ENCODE measurements at places on chromosomes 13 and 19.

DNA sequence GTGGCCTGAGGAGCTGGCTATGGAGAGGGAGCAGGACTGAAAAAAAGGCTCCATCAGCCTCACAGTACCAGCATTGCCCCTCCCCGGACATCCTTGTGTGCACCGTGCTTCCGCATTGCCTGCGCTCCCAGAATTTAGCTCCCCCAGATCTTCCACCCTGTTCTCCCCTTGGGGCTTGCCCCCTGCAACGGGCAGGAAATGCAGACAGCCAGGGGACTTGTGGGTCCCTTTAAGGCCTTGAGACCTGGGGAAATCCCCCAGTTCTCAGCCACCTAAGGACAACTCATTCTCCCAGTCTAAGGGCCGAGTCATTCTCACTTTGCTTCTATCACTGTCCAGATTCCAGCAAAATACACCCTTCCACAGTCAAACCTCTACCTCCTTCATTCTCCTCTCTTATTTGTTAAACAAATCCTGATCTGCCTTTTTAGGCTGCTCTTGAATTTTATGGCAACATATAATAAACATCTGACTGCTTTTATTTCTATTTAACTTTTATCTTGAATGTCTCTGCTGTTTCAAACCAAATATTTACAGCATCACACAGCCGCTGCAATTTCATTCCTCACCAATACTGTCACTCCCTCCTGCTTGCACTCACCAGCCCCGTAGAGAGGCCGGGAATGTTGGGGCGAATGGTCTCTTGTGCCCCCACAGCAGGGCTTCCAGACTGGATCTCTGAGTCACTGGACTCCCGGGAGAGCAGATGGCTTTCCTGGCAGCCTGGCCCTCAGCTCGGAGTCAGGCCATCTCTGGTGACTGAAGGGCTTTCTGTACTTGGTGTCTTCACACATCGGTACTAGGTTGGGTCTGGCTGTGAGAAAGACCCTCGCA is 221.9 kb downstream of the TSHZ3 start:
- DNase-seq, result peak; percentile 23

DNA sequence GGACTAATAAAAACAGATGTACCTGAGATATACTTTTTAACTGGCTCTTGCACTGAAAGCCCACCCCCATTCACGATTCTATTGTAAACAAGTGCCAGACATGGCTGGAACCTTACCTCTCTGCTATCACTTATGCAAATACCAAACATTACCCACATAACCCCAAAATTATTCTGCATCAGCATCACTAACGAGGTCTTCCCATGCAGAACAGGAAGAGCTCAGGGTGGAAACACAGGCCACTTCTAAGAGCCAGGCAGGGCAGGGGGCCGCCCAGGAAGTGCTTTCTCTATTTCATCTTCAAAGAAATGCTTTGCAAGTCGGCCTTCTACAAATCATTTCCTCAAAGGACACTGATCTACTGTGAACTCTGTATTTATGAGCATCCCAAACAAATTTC is 7.3 kb downstream of the IRS2 start:
- DNase-seq, result no peak

DNA sequence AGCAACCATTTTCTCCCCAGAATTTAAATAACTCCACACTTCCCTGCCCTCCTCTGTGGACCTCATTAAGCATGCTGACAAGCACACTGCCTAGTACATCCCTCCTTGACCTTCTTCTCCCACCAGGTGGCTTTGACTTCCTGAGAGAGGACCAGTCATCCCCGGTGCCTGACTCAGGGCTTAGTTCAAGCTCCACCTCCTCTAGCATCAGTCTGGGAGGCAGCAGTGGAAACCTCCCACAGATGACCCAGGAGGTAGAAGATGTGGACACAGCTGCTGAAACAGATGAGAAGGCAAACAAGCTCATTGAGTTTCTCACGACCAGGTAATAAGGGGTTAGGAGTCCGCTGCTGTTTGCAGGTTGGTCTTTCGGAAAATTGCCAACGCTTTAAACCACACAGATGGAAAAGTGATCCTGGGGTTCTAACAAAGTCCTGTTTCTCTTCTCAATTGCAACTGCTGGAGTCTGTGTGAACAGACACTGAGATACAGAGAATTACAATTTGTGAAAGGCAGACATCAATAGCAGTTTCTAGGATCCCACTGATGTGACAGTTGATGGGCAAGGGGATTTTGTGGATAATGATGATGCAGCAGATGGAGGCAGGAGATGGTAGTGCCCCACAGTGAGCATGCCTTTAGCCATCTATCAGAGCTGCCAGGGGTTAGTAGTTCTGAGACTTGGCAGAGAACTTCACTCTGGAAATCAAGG is 86.7 kb downstream of the ZAR1L start:
- peak; percentile 26 for DNase-seq

DNA sequence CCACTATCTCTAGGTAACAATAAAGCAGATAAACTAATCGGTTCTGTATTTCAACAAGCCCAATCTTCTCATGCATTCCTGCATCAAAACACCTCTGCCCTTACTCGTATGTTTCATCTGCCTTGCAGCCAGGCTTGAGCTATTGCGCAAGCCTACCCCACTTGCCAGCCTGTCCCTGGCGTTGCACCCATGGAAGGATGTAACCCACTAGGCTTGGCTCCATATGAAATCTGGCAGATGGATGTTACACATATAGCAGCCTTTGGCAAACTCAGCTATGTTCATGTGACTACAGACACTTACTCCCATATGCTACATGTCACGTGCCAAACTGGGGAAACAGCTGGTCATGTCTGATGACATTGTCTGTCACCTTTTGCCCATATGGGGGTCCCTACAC is 11.9 kb upstream of the ZNF549 start:
- no peak for DNase-seq

GRCh38 chr19:33398361-33399060 is 25.0 kb downstream of the CEBPG start:
- DNase-seq, result no peak

GRCh38 chr13:99287551-99287950 is 19.6 kb downstream of the GPR183 start:
- DNase-seq, result no peak

GRCh38 chr13:21142766-21143165 is 33.6 kb downstream of the SKA3 start:
- DNase-seq, result no peak

All from mammary epithelial cell (primary cell).